T follicular helper cell (primary cell): ENCODE measurements at places on chromosomes 5 and 9.

DNA sequence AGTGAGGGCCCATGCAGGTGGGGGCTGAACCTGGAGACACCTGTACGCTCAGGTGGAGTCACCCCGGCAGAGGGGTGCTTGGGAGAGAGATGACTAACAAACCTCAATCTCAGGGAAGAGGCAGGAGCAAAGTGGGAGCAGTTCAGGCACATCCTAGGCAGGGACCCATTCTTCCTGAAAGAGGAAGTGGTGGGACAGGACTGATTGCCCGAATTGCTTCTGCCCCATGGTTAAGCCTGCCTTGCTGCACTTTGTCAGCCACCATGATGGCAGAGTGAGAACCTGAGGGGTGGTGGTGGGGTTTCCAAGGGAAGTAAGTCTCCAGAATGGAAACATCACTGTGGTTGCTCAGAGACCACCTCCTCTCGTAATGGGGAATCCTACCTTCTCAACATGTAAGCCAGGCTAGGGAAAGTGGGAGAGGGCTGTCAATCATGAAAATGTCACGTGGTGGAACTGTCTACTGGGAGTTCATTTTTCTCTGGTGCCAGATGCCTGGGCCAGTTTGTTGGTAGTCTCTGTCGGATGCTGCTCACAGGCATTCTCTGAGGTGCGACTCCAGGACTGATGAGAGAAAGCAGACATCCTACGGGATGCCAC lies 150.4 kb downstream of the HSPA4 start:
- no peak for DNase-seq

DNA sequence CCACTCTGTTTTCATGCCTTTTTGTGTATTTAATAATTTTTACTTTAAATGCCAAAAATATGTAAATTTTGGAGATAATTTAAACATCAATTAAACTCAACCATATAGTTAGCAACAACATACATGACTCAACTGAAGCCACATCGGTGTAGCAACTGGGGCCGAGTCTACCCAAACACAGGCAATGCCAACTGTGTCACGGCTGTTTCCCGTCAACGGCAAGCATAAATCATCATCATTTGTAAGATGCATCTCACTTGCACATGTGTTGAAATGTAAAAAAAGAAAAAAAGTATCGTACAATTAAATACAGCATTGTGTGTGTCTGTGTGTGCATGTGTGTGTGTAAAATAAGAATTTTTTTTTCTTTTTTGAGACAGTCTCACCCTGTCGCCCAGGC lies 160.1 kb upstream of the TAS2R1 start:
- DNase-seq = no peak

GRCh38 chr5:149441194-149441753 lies 62.2 kb upstream of the IL17B start:
- no peak for DNase-seq

- no peak for DNase-seq
Measured at GRCh38 chr5:139707445-139708003, 59.4 kb downstream of the CXXC5 start.

DNA sequence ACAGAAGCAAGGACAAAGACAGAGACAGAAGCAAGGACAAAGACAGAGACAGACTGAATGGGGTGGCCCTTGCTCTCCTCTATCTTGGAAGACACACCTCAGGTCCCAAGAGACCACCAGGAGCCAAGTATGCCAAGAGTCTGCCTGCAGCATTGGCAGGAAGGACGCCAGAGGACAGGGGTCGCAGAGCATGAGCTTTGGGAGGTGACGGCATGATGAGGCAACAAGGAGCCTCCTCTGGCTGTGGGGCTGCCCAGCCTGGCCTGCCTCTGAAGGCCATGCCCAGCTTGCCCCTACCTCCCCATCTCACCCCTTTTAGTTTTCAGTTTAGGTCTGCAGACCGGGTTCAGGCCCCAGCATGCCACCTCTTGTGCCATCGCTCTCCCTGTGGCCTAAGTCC lies 17.6 kb downstream of the PDGFRB start:
- no peak for DNase-seq

- no peak for DNase-seq
Measured at GRCh38 chr9:396396-396795, 181.7 kb downstream of the DOCK8 start.

GRCh38 chr5:133729800-133730199 lies 117.5 kb upstream of the FSTL4 start:
- DNase-seq = no peak

GRCh38 chr9:108270051-108270450 lies 585.7 kb downstream of the ACTL7B start:
- no peak for DNase-seq
